Smooth muscle cell of the pulmonary artery (primary cell): ENCODE measurements at places on chromosomes 5 and 9. TPM values are rescaled to one million over a fixed set of nuclear protein-coding genes. Genes with fewer than 3 reads are reported as not detected.

The IFNA4 gene
- not detected in 2 replicates for total RNA-seq

The GZMA gene
- total RNA-seq: not detected in 2 replicates

The MEGF10 gene
- under 0.01 and 3.0 TPM in 2 replicates for total RNA-seq

The CTNND2 gene
- not detected in 2 replicates for total RNA-seq

The RNF208 gene
- total RNA-seq: 1.2 and 2.8 TPM in 2 replicates

The LEAP2 gene
- total RNA-seq: 0.26 and 0.30 TPM in 2 replicates

The MSX2 gene
- 0.83 and 3.8 TPM in 2 replicates for total RNA-seq

The OBP2B gene
- total RNA-seq: not detected in 2 replicates

The SLC36A2 gene
- total RNA-seq: not detected in 2 replicates

The APBA1 gene
- total RNA-seq: 14.5 and 21.8 TPM in 2 replicates

The MTAP gene
- total RNA-seq: 28.9 and 42.2 TPM in 2 replicates

The ARPC5L gene
- total RNA-seq: 7.6 and 13.3 TPM in 2 replicates

The WDR31 gene
- 3.9 and 5.0 TPM in 2 replicates for total RNA-seq
